ENCODE measurements at places on chromosomes 16 and 17.
A peak's percentile ranks its signal among the peaks of the same experiment; 100 is the strongest.

DNA sequence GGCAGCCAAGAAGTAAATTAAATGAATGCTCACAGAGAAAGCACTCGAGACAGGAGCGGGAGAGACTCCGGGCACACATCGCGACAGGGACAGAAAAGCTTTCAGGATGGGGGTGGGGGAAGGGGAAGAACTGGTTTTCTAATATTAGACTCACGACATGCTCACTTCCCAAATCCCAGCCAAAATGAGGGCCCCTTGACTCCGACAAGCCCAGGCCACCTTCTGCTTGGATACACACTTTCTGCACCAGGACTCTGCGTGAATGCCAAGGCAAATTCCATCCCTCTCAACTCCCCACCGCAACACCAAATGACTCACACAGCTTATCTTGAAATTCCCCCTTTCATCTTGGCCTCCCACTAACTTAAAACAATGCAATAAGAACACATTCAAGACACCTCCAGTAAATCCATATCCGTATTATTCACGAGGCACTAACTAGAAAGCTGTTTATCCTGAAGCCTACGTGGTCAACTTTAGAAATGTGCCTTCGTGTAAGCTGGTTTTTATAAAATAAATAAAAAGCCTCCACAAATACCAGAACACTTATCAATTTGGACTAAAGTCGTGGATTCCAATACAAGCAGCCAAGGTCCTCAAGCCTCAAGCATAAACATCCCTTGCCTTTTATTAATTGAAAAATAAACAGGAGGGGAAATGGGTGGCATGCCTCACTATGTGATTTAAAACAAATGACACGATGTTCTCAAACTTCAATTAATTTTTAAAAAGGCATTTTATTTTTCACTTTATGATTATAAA, 46.1 kb downstream of the NXN start:
- DNase-seq = peak; percentile 63

- no peak for DNase-seq
Observed at GRCh38 chr16:88284101-88284500, 98.7 kb upstream of the ZNF469 start.

- no peak for DNase-seq
Observed at GRCh38 chr17:2214047-2214928, 89.3 kb downstream of the SMG6 start.

DNA sequence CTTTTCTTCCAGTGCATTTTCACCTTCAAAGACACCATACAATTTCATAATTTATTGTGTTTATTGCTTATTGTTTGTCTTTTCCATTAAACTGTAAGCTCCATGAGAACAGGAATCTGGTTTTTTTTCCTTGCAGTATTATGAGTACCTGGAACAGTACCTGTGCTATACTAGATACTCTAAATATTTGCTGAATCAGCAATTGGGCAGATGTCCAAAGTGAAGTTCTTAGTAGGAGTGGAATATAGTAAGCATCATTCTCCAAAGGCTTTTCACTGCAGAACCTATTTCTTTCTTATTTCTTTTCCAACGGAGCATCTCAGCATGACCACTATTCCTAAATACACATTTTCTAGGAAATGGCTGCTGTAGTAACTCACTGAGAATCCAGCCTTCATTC, 269.0 kb upstream of the CCL2 start:
- DNase-seq = no peak

DNA sequence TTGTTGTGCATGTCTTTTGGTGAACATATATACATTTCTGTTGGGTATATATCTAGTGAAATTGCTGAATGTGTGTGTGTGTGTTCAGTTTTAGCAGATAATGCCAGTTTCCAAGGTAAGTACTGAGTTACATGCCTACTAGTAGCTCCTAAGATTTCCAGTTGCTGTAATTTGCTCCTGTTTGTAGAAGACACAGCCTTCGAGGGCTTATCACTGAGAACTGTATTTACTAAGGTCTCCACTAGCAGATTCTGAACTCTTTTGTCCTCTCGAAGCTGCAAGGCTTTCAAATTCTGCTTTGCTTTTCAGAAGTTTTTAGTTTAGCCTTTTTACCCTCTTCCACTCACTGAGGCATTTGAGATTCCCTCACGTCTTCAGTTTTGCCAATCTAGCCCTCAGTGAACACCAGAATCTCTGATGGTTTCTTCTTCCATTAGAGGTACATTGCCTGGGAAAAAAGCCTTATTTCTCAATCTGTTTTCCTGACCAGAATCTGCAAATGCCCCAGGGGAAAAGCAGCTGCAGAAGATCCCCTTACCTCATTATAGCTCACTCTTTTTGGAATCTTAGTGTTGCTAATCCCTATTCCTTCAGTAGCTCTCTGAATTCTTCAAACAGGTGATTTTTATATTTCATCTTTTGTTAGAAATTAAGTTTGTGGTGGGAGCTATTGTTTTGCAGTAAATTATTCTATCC, 52.9 kb downstream of the NF1 start:
- no peak for DNase-seq

DNA sequence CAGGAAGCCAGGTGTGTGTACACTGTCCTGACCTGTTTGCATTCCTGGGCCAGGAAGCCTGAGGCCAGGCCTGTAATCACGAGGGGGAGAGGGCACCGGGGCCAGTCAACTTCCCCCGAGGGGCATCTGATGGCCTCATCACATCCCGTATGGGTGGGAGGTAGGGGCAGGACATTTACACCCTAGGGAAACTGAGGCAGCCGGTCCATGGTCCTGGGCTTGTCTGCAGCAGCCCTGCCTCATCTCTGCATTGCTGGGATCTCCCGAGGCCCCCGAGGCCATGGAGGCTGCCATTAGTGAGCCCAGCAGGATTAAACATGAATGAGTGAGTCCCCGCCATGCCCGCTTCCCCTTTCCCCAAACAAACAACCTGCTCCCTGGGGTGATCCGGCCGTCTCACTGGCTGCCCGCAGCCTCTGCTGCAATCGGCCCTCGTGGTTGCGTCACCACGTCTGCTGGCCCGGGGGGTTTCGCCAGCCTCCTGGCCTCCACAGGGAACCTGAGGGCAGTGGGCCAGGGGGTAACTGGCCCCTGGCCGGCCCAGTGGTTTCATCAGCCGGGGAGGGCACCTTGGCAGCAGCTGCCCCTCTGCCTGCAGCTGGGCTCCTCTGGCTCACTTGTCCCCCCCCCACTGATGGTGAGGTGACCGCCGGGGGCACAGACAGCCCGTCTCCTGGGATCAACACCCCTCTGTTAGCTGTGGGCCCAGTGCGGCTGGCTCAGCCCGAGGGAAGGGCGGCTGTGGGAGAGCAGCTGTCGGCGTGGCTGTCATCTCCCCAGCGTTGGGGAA, 88.3 kb upstream of the GSE1 start:
- peak; percentile 90 for DNase-seq

DNA sequence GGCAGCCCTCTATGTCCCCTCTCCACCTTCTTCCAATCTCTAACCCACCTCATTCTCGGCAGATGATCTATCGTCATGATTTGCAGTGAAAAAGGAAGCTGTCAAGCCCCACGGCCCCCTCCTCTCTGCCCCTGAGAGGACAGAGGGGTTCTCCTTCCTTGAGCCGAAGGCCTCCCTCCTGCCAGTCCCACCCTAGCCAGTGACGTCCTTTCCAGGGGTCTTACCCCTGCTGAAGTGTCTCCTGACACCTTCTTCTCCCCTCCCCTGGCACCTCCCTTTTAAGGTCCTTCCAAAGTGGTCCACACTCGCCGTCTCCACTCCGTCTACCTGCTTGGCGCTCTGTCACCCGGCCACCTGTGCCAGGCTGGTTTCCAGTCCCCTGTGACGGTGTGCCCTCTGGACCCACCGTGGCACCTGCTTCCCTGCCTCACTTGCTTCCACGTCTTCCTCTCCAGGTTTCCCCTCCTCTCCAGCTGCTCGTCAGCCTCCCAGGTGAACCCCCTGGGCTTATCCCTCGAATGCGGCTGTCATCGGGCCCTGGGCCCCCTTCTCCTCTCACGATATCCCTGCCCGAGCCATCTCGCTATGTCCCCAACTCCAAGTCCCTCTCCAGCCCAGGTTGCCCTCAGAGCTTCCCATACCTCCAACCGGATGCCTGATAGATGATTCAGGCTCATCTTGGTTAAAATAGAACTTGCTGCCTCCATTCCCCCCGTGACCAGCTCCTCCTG, 5.7 kb downstream of the CCDC102A start:
- peak; percentile 38 for DNase-seq

- no peak for DNase-seq
Observed at GRCh38 chr17:68662037-68662432, 60.9 kb upstream of the FAM20A start.
